Spleen (tissue), 13 donors: ENCODE measurements at places on chromosomes 3 and 15.

DNA sequence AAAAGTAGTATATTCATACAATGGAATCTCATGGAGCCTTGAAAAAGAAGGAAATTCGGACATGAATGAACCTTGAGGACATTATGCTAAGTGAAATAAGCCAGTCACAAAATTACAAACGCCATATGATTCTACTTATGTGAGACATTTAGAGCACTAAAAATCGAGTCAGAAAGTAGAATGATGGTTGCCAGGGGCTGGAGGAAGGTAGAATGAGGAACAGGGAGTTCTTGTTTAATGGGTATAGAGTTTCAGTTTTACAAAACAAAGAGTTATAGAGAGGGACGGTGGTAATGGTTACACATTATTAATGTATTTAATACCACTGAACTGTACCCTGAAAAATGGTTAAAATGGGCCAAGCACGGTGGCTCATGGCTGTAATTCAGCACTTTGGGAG is 19.5 kb downstream of the UBXN7 start:
- no peak for DNase-seq

DNA sequence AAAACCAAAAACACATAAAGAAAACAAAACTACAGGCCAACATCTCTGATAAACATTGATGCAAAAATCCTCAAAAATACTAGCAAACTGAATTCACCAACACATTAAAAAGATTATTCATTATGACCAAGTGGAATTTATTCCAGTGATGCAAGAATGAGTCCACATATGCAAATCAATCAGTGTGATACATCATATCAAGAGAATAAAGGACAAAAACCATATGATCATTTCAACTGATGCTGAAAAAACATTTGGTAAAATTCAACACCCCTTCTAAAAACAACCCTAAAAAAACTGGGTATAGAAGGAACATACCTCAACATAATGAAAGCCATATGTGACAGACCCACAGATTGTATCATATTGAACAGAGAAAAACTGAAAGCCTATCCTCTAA is 265.6 kb upstream of the DCBLD2 start:
- DNase-seq: no peak

DNA sequence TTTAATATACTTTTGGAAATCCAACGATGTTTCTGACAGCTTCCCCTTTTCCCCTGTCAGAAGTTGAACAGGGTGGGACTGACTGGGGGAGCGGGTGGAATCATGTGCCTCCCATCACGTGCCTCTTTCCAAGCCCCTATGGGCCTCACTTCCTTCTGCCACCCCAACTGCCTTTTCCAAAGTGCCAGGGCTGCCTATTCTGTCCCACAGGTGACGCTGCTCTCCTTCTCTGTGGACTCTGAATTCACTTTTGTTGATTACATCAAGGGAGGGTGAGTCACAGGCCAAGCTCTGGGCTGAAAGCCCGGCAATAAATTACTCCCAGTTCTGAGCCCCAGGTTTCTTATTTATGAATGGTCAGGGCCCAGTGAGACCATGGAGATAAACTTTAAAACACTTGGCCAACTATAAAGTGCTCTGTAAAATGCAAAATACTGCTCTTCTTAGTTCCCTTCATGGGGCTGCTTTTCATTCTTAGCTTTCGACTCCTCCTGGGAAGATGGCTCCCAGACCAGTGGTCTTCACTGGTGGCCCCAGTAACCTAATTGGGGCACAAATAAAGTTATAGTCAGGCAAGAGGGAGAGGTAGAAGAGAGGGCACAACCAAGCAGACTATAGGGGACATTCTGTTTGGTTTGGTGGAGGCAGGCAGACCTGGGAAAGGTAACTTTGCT is 12.3 kb downstream of the CPNE9 start:
- no peak for DNase-seq

DNA sequence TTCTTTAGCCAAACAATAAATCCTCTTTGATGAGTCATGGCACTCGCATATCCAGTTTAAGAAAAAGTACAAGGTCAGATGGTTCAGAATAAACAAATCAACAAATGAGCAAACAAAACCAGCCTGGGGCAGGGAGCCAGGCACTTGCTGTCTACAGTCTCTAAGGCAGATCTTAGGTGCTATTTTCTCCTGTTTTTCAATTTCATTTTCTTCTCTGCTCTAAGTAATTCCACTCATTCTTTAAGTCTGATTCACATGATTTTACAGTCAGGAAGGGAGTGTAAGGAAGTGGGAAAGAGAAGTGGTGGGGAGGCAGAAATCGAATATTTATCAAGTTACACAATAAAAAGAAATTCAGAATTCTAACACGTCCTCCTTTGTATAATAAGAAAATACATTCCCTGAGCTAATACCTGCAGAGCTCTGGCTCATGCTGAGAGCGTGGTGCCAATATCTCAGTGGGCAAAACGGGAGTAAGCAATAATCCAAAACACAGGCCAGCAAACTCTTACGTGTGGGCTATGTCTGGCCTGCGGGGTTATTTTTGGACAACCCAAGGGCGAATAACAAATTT is 298.6 kb downstream of the ADAMTS17 start:
- DNase-seq: no peak
